Effector memory CD8-positive, alpha-beta T cell (primary cell): ENCODE measurements at places on chromosomes 13 and 19.

GRCh38 chr19:8367327-8368001 is 3.5 kb downstream of the ANGPTL4 start:
- no peak for DNase-seq

DNA sequence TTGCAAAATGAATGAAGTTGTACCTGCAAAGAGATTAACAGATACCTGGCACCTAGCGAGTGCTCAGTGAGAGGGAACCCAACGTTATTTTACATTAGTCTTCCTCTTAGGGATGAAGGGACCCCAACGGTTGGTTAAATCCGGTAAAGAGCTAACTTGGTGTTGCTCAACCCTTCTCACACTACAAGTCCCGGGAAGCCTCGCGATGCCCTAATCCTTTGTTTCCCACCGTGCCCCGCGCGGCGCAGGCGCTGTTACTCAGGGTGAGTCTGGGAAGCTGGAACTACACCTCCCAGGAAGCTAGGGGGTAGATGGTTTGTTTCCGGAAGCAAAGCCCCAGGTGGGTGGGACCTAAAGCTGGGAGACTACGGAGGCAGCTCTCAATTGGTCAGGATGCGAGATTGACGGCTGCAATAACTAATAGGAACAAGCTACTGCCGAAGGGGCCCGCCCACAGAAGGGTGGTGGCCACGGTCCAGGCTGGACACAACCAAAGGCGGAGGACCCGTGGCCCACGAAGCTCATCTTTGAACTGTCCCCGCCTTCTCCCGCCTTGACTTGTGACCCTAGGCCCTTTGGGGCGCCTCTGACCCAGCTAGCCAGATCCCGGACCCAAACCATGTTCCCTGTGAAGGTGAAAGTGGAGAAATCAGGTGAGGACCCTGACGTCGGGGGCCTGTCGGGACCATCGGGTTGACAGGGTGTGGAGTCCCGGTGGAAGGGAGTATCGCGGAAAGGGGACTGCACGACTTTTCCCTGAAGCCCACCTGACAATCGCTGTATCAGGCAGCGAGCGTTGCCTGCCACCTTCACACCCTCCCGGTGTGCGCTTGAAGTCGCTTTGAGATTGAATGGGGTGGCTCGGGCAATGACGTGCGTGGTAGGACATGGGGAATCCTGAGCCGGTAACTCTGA is at the start of gene LIN37:
LIN37 (plus strand) TSS at position 471 of the 915 bp plus-strand sequence; CDS start at position 620, 149 bp downstream.
- peak; percentile 98 for DNase-seq

- DNase-seq = no peak
Observed at GRCh38 chr13:33616130-33616529, 201.8 kb upstream of the RFC3 start.

GRCh38 chr13:36847606-36848005 is 28.6 kb downstream of the RFXAP start:
- no peak for DNase-seq

- DNase-seq = no peak
Observed at GRCh38 chr19:15628236-15629002, 12.3 kb upstream of the CYP4F3 start.
